ENCODE measurements at places on chromosomes 6 and 20.

GRCh38 chr6:138815797-138816528 is 20.1 kb downstream of the ECT2L start:
- no peak for DNase-seq

DNA sequence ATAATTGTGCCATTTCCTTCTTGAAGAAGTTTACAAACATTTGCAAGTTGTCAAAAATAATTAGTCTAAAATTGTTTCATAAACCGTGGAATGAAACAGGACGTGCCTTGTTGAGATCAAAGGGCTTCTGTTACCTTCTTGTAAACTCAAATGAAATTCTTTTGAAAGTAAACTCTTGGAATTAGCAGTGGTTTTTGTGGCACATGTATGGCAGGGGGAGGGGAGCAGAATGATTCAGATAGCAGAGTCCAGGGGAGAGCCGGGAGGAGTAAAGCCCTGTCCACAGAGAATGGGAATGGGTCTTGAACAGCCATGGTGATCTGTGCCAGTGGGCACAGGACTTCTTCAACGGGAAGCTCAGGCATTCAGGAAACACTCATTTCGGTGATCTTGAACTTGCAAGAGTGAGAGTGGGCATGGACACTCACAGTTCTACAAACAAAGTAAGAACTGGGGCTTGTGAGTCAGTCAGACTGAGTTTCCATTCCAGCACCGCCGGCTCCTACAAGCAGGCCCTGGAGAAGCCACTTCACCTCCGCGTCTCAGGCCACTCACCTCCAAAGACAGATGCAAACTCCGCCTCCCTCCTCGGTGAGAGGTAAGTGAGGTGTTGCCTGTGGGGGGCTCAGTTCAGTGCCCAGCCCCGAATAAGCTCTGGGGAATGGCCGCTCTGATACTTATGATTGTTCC is 143.1 kb downstream of the CDH26 start:
- no peak for DNase-seq

GRCh38 chr20:59010321-59010994 is 3.4 kb upstream of the CTSZ start:
- no peak for DNase-seq

GRCh38 chr20:59333951-59334350 is 33.5 kb downstream of the EDN3 start:
- DNase-seq = no peak

DNA sequence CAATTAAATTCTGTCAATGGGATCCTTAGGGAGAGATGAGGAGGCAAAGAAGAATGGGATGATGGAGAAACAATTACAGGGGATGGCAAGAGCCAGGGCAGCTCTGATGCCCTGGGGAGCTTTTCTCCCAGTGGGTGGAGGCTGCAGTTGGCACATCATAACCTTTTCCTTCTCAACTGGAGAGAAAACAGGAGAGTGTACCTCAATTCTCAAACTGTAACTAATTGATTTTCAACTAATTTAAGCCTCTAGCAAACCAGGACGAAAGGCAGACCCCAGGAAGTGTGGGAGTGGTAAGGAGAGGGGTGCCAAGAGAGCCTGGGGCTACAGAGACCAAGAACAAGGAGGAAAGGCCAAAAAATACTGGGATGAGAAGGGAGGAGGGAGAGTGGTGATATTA is 5.7 kb downstream of the BMP5 start:
- DNase-seq = no peak
